ENCODE measurements at places on chromosomes 3 and 15.
A peak's percentile ranks its signal among the peaks of the same experiment; 100 is the strongest.

DNA sequence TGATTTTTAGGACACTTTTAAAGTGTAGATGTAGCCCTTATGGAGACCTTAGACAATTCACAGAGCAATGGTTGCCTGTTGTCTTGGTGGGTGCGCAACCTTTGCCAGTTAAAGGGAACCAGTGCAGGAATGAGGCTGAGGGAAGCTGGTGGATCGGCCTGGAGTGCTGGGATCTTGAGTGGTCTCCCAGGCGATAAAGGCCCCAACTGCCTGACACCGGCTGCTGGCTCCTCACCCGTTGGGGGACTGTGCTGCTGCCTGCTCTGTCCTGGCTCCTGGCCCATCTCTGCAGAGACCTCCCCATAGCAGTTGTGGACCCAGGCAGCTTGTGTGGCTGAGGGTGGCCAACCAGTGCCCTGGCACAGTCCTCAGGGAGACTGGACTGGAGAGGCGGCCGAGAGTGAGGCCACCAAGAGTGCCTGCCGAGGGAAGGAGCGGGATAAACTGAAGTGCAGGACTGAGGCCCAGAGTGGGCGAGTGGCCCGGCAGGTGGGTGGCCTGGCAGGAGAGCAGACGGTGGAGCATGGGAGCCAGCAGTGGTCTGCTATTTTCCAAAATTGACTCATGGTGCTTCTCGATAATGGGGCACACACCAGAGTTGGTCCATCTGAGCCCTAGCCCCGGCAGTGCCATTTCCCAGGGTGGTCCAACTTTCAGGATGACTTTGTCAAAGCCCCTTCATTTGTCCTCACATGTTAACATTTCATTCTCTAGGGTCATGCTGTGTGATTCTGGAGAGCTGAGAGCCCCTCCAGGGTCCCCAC, 2.1 kb downstream of the ALDH1A3 start:
- DNase-seq = no peak

GRCh38 chr3:13079051-13079450, 5.8 kb upstream of the IQSEC1 start:
- no peak for DNase-seq

DNA sequence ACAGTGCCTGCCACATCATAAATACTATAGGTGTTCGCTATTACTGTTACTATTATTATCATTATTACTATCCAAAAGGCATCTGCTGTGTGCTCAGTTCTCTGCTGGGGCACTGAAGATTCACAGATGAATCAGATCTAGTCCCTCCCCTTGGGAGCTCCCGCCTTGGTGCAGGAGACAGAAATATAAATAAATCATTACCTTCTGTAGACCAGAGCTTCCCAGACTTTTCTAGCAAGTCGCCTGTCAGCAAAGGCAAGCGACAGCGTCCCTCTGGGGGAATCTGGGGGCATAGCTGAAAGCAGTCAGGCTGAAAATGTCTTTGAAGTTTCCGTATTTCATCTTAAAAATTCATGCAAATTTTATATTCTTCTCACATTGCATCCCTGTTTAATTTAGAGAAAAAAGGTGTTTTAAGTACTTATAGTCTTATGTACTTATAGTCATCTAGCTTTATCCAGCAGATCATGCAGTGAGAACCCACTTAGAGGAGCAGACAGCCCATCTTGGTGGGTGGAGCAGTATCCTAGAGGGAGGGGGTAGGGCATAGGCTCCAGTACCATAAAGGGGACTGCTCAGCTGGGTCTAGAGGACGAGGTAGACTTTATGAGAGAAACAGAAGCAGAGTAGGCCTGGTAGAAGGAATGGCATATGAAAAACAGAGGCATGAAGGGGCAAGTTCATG, 10.4 kb upstream of the BRPF1 start:
- no peak for DNase-seq

DNA sequence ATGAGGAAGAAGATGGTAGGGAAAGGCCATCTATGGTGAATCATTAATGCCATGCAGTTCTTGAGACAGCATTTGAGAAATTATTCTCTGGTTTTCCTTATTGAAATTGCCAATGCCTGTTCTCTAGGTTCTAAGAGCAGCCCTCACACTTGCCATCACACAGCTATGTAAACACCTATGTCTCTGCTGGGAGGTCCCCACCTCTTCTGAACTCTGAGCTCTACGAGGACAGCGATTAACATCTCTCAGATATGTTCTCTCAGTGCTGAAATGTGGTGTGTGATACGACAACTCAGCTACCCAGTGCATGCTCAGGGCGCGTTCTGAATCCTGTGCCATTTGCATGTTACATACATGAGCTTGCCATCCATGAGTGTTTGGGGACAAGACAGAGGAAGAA, 131.3 kb upstream of the CTDSPL start:
- DNase-seq = no peak

- no peak for DNase-seq
Observed at GRCh38 chr3:11290743-11291680, 18.8 kb downstream of the ATG7 start.

GRCh38 chr15:62119227-62119864, 45.7 kb downstream of the C2CD4B start:
- DNase-seq = peak; percentile 44

DNA sequence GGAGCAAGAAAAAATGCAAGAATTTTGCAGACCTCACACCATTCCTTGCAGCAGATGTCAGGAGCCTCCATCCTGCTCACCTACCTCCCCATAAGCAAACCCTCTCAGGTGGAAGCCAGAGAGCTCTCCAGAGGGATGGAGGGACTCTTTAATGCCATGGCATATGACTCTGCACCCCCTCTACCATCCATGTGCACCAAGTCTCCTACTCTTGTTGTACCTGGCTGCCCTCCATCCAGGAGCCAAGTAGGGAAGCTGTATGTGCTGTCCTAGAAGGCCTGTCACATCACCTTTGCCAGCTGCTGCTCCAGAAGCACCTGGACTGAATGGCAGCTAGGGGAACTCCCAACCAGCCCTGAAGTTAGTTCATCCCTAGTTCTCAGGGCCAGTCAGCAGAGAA, 38.5 kb upstream of the PRR20G start:
- DNase-seq = no peak

DNA sequence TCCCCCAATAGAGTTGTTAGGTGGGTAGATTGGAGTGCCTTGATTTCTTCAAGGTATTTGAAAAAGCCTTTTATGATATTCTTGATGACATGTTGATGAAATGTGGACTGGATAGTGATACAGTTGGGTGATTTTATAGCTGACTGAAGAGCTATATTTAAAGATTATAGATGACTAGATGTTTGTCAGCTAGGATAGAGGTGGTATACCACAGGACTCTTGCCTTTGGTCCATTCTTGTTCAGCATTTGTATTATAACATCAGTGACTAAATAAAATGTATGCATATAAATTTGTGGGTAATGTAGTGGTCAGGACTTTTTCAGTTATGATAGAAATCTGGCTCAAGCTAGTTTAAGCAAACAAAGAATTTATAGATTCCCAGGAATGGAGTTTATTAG, 143.9 kb downstream of the ZNF609 start:
- DNase-seq = no peak

GRCh38 chr3:17349093-17349492, 393.3 kb downstream of the TBC1D5 start:
- DNase-seq = no peak

DNA sequence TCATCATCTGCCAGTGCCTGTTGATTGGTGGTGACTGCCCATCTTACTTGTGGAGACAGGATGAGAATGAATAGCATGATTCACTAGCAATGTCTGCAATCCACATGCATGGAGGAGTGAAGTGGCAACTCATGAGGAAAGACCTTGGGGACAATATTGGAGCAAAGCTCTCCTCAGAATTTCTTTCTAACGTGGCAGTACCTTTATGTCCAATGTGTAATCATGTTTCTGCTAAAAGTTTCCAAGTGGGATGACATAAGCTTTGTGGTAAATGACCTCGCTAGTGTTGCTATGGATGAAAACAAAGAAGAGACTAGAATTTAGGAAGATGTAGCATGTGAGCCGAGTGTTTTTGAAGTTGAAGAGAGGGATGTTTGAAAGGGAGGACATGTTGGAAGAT, 117.8 kb downstream of the CPNE4 start:
- DNase-seq = no peak

- DNase-seq = no peak
Observed at GRCh38 chr3:41356775-41357174, 157.5 kb downstream of the CTNNB1 start.

DNA sequence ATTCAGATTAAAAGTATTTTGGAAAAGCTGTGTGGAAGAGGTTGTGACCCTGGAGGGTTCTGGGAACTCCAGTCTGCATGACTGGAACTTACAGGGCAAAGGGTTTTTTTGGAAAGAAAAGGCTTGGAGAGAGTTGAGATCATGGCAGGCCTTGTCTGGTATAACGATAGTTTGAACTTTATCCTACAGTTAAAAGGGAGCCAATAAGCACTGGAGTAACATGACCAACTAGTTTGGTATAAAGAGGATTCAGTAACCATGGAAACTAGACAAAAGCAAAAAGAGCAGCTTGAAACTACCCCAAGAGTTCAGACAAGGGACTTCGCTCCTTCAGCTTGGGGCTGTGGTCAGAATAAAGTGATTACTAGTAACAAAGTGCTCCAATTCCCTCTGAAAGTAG, 151.2 kb upstream of the TMCO5A start:
- no peak for DNase-seq

- DNase-seq = no peak
Observed at GRCh38 chr3:143362115-143362991, 242.8 kb downstream of the CHST2 start.

DNA sequence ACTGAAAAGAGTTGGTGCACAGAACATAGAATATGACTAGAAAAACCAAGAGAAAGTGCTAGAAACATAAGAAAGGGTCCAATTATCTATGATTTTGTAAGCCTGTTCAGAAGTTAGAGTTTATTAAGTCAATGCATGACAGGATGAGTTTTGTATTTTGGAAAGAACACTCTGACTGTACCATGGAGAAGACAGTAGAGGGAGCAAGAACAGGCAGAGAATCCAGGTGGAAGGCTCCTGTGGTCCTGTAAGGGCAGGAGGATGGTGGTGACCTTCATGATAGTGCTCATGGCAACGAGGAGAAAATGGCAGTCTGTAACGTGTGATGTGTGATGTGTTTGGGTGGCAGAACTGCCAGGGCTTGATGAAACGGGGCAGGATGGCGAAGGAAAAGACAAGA, 249.1 kb downstream of the CTNNB1 start:
- DNase-seq = no peak

DNA sequence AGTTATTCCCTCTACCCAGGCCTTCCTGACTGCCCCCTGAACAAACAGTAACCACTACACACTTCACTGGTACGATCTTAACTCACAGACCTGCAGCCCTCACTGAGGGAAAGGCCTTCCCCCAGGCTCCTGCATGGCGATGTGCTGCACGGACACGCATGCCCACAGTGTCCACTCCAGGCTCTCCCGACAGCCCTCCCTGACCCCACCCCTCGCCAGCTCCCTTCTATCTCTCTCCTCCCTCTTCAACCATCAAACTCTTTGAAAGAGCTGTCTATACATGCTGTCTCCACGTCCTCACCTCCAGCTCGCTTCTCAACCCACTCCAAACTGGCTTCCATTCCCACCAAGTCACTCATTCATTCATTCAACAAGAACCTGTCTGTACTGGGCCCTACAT, 3.9 kb downstream of the SCN5A start:
- DNase-seq = no peak

DNA sequence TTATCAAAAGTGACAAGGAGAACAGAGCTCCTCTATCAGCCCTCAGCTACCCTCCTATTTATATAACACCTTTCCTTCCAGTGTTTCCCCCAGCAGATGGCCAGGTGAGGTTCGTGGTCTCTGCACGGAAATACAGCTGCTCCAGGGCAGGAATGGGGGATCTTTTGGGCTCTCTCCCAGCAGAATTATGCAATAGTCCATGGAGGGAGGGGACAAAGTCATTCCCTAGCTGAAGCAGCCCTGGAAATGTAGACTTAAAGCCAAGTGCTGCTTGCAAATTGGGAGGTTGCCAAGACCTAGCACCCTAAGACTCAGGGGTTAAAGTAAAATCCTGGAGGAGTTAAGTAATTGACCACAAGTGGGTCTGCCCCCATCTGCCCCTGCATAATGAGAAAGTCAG, 256.3 kb downstream of the LRTM1 start:
- DNase-seq = peak; percentile 19

DNA sequence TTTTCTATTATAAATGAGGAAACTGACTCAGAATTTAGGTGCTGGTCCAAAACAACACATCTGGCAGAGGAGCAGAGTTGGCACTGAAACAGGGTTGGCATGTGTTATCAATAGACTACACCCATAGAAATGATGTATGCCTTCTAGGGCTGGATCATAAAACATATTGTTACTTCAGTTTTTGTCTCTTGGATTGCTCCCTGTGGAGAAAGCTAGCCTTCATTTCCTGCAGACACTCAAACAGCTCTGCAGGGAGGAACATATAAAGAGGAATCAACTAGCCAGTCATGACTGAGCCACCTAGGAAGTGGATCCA, 507 bp upstream of the MRPL3 start:
- DNase-seq = no peak

DNA sequence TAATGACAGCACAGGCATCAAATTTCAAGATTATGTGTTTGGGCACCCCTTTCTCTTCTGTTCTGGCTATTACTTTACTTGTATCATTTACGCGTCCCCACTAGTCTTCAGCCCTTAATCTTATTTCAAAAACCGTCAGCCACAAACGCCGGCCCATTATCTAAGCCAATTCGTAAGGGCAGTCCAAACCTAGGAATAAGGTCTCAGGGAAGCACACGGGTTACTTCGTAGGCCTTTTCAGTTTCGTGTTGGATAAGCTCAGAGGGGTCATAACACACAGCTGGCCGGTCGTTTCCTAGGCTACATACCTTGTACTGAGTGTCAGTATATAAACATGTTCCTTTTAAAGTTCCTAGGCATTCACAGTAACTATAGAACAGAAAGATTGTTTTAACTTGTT, 5.1 kb upstream of the DNAAF4 start:
- no peak for DNase-seq

- DNase-seq = no peak
Observed at GRCh38 chr15:91776104-91776503, 77.4 kb upstream of the SLCO3A1 start.

DNA sequence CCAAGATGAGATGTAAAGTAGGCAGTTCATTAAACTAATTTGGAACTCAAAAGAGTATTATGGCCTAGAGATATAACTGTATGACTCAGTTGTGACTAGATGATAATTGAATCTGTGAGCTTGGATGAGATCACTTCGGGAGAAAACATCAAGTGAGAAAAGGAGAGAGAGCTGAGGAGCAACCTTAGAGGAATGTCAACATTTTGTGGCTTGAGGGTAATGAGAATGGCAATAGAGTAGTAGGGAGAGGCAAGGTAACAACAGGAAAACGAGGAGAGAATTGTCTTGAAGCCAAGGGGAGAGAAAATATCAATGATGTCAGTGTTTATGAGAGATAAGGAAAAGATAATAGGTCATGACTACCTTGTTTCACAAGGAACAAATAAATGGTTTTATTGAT, 580.2 kb downstream of the NLGN1 start:
- DNase-seq = no peak

DNA sequence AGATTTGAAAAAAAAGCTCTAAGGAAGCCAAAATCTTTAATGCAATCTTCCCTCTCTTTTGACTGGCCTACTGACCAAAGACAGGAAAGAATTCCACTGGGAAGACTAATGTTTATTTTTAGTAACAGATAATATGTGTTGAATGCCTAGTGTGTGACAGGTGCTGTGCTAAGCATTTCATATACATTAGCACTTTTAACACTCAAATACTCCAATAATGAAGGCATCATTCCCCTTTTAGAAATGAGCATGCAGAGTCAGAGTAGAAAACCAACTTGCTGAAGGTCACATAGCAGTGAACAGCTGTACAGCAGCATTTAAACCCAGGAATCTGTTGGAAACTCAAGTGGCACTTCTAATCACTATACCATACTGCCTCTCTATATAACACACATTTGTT, 170.6 kb downstream of the MINAR1 start:
- no peak for DNase-seq

- no peak for DNase-seq
Observed at GRCh38 chr3:45426161-45426560, 37.8 kb downstream of the LARS2 start.

Measured in DMS 273 treated with DMSO at 0.1 percent for 48 hours (cell line).